ENCODE measurements at places on chromosomes 2 and 18.
A peak's percentile ranks its signal among the peaks of the same experiment; 100 is the strongest.

DNA sequence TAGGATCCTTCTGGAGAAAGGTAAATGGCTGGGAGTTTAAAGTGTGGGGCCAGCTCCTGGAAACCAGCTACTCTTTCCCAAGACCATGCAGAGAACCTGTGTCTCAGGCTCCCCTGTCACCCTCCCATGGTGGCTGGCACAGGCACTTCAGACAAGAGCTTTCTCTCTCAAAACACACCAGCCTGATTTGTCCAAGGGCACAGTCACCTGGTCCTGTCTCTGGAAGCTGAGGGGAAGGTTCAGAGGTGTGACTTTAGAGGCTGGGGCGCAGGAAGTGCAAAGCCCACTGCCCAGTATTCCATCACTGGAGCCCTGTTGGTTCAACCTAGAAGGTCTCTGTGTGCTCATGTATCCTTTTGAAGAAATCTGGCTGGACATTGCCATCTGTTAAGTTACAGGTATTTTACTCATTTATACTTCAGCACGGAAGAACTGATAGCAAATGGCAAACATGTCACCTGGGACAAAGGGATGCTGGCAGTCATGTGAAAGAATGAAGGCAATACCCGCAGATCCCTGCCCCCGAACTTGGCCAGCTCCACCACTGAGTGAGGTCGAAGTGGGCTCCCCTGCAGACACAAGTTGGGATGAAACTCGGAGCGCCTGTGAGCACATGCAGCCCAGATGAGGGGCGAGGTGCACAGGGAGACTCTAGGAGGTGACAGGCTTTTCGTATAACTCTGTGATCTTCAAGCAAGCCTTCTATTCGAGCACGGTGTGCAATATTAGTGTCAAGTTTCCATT lies 96.9 kb upstream of the MGAT4A start:
- DNase-seq, result no peak

GRCh38 chr2:97745474-97746174 lies 32.2 kb downstream of the ZAP70 start:
- no peak for DNase-seq

DNA sequence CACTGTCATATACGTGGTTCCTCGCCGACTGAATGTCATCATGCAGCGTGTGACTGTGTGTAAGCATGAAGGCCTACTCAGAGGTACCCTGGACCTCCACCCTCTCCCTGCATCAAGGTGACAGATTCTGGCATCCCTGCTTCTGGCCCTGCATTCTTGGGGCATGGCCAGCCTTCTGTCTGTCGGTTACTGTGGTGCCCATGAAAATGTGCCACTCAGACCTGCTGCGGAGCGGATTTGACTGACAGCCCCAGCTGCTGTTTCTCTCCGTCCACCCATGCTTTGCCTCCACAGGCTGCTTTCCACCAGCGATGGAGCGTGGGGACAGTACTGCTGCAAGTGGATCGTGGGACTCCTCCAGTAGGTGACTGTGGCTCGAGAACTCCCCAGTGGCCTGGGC lies 9.6 kb downstream of the TMEM177 start:
- no peak for DNase-seq

DNA sequence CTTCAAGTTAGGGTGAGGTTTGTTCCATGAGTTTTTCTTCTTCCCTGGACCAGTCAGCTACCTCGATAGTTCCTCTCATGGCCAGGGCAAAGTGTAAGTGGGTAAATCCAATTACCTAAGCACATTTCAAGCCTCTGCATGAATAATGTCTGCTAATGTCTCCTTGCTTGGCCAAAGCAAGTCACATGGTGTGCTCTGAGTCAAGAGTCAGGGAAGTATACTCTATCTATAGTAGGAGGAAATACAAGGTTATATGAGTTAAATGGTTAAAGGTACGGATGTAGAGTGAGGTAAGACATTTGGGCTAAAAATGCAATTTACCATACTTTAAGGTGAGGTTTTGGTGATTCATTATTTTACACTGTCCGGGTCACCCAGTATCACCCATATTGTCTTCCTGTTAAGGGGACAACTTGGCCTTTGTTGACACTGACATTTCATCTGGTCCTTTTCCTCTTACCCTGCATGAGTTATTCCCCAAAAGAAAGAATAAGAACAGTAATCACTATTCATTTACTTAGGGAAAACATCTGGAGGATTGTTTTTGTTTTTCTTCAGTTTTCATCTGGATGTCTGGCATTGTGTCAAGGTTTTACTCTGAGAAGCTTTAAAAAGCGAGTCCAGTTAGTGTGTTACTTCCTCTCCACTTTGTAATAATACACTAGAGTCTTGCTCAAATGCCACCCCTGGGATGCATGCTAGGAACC lies 405.5 kb downstream of the RND3 start:
- DNase-seq, result no peak

GRCh38 chr18:7358989-7359726 lies 128.3 kb downstream of the LRRC30 start:
- no peak for DNase-seq

- DNase-seq, result no peak
These were observed 611 bp downstream of the ZNF512 start for GRCh38 chr2:27583390-27583915.

DNA sequence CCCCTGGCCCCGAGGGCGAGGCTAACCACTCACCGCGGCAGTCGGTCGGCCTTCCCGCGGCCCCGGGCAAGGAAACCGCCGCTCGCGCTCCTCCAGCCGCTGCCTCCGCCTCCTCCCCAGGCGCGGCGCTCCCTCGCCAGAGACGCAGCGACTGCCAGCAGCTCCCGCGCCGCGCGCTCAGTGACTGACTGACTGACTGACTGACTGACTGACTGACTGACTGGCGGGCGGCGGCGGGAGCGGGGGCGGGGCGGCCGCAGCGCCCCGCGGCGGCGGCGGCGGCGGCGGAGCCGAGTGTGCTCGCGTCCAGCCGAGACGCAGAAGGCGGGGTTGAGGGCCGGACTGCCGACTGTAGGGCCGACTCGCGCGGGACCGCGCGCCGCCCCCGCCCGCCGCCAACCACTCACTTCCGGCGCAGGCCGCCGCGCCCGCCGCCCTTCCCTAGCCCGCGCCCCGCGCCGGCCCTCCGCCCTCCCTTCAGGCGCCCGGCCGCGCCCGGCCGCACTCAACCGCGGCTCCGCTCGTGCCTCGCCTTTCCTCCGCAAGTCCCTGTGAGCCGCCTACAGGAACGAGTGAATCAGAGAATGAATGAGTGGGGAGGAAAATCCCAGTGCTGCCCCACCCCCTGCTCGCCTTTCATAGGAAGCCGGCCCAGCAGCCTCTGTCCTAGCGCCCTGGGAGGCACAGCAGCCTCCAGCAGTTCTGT lies at the start of gene RAPH1:
RAPH1 (minus strand) TSS at position 224 of the 706 bp plus-strand sequence. CDS start 39,948 bp downstream, outside the sequence.
- peak; percentile 56 for DNase-seq

GRCh38 chr18:44098551-44099098 lies 582.1 kb upstream of the SETBP1 start:
- DNase-seq, result peak; percentile 11

DNA sequence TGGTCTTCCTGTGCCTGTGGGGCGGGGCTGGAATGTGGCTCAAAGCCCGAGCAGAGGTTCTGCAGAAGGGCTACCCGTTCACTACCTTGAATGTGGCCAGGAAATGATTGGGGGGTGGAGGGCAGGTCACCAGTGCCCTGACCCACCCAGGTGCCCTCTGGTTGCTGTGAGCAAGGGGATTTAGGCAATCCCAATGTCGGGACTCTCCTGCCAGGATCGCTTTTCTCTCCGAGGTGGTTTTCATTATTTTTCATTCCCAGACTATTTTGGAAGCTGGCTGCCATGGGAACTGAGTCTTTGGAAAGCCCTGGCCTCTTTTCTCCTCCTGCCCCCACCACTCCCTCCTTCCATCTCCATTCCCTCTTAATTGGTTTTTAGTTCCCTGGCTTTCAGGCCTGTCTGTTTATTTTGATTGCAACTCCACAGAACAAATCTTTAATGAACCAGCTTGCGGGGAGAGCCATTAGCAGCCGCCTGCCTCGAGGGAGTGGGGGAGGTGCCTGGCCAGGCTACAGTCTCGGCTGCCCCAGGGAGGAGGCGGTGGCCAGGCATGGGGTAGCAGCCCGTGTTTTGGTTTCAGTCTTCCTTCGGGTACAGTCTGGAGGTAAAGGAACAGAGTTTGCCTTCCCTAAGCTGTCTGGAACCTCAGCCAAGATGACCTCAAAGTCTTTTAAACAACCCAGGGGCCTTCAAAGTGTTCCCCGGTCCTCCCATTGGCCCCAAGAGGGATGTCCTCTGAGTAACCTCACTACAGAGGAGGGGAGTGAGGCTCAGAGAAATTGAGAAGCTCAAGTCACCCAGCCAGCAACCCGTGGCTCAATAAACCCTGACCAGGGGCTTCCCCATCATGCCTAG lies 114.4 kb upstream of the HAAO start:
- no peak for DNase-seq

Data from HS-5 (cell line).